ENCODE measurements at places on chromosomes 5 and 9.

- no peak for DNase-seq
Observed at GRCh38 chr5:57470339-57470738, 12.3 kb downstream of the ACTBL2 start.

GRCh38 chr5:133941456-133942196 is 26.8 kb downstream of the C5orf15 start:
- no peak for DNase-seq

- peak; percentile 47 for DNase-seq
Observed at GRCh38 chr5:173010547-173011464, 27.2 kb downstream of the ATP6V0E1 start.

DNA sequence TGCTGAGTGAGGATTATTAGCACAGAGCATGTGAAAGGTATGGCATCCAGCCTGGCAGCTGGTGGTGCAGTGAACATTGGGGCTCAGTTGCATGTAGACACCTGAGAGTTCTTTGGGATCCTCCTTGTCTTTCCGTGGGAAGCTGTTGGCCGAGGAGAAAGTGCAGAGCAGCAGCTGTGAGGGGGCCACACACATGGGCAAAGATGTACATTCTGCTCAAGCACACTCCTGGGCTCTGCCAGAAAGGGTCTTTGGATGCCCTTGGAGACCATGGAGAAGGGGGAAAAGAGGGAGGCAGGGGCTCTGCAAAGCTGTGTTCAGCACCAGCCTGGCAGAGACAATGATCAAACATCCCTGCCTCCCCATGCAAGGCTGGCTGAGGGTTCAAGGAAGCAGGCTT is 138.7 kb upstream of the PITX1 start:
- no peak for DNase-seq

All from mucosa of gallbladder (tissue), 1 donor.